ENCODE measurements at places on chromosomes 5 and 9.

- DNase-seq: no peak
Observed at GRCh38 chr5:96942078-96942477, 6.2 kb downstream of the LNPEP start.

DNA sequence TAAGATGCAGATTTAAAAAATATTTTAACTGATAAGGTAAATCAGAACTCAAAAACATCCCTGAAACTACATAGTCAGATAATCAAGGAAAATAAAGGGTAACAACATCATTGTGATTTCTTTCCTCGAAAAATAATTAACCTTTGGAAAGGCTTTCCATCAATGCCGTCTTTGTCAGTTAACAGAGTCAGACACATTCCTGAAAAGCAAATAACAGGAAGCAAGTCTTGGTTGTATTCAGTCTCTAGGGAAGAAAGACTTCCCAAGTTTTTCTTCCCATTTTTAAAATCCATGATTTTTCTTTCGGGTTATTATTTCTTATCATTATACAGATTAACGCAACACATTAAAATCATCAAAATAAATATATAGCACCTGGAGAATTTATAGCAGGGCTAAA, 256.4 kb upstream of the CDH6 start:
- DNase-seq: no peak

- DNase-seq: no peak
Observed at GRCh38 chr5:127907907-127908306, 175.7 kb upstream of the SLC12A2 start.

GRCh38 chr5:6592601-6593000, 40.2 kb downstream of the NSUN2 start:
- DNase-seq: no peak

- DNase-seq: no peak
Observed at GRCh38 chr5:91787718-91788117, 404.6 kb upstream of the ARRDC3 start.

- no peak for DNase-seq
Observed at GRCh38 chr5:60487476-60487875, 212.5 kb downstream of the DEPDC1B start.

GRCh38 chr9:23586906-23587305, 239.1 kb downstream of the ELAVL2 start:
- no peak for DNase-seq

DNA sequence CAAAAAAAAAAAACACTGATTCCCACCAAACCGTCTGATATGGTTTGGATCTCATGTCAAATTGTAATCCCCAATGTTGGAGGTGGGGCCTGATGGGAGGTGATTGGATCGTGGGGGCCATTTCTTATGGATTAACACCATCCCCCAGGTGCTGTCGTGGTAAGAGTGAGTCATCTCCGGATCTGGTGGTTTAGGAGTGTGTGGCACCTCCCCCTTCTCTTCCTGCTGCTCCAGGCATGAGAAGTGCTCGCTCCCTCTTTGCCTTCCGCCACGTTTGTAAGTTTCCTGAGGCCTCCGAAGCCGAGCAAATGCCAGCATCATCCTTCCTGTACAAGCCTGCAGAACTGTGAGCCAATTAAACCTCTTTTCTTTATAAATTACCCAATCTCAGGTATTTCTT, 45.2 kb downstream of the HSD17B3 start:
- DNase-seq: peak; percentile 23
